Activated CD4-positive, alpha-beta T cell treated with anti-CD3 and anti-CD28 coated beads, Interleukin-2, Interleukin-6, amounts not matched to agents 100 ng/mL and 50 ng/mL, durations not matched to agents 16 hours and 8 hours (primary cell): ENCODE measurements at places on chromosomes 1 and 21.

- DNase-seq: no peak
Measured at GRCh38 chr1:24003331-24003972, 23.3 kb upstream of the SRSF10 start.

DNA sequence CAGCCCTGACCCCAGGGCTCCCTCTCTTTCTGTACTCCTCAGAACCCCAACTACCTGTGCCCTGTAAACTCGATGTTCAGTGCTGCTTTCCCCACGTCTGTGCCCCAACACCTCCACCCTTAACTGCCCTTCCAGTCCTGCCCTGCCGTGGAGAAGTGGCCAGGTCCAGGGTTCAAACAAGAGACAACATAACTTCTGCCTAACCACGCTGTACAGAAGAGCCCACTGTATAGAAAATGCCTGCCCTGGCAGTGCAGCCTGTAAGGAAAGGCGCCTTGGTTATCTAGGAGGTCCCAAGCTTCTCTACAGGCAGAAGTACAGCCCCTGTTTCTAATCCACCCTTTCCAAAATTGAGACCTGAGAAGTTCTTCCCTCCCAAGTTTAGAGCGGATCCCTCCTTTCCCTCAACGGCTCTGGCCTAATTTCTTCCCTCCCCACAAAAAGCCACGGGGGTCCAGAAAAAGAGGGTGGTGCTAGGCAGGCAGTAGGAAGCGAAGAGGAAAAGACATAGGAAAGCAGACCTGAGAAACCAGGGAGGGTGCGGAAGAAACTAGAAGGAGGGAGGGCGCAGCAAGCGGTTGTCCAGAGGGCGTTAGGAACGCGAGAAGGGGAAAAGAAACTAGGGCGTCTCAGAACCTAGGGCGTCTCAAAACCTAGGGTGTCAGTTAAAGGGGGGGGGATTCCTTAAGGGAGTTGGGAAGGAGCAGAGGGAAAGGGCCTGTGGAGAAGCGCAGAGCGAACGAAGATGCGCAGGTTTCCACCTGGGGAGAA, 3.2 kb downstream of the DMRTA2 start:
- no peak for DNase-seq

DNA sequence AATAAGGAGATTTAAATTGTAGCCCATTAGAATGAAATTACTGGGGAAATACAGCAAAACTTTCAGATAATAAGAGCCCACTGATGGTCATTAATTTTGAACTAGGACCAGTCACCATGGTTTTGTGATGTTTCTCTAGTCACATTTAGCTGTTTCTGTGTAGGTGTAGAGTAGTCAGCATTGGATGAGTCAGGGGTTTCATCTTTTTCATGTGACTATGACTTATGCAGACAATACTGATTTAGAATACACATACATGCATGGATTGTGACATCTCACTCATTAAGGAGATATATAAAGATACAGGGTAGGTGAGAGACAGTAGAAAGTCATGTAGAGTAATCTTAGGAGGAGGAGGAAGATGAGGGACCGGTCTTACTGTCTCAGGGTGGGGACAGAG, 1192.7 kb downstream of the KCNT2 start:
- DNase-seq: no peak

DNA sequence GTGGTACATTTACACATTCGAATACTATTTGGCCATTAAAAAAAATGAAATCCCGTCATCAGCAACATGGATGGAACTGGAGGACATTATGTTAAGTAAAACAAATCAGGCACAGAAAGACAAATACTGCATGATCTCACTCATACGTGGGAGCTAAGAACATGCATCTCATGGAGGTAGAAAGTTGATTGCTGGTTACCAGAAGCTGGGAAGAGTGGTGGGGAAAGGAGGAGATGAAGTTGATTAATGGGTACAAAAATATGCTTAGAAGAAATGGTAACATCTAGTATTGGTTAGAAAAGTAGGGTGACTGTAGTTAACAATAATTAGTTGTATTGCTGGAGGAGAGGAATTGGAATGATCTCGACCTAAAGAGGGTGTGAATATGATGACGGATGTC, 24.6 kb upstream of the RNF187 start:
- DNase-seq: no peak

DNA sequence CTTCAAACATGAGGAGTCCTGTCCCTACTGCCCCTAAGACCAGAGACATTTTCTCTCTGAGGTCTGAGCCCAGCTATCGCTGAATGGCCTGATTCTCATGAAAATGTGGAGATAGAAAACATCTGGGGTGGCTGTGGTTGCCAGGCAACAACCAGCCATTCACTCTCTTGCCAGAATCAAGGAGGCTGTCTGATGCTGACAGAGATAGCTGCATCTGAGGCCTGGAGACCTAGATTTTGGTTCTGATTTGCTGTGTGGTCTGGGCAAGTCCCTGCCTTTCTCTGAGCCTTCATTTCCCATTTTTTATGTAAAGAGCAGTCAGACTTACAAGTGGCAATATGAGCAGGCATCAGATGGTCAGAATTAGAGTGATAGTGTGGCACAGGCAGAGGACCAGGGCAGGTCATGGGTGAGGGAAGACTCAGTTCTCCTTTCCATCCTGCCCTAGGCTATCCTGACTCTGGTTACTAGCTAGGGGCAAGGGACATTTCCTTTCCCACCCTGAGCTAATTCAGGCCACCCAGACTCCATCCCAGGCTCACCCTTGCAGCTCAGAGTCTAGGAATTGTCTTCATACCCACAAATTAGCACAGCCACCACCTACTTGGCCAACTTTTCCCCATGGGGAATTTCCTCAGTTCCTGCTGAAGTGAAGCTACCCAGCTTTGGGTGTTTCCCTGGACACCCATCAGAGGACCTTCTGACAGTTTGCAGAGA, 20.0 kb upstream of the RNF19B start:
- peak; percentile 71 for DNase-seq

DNA sequence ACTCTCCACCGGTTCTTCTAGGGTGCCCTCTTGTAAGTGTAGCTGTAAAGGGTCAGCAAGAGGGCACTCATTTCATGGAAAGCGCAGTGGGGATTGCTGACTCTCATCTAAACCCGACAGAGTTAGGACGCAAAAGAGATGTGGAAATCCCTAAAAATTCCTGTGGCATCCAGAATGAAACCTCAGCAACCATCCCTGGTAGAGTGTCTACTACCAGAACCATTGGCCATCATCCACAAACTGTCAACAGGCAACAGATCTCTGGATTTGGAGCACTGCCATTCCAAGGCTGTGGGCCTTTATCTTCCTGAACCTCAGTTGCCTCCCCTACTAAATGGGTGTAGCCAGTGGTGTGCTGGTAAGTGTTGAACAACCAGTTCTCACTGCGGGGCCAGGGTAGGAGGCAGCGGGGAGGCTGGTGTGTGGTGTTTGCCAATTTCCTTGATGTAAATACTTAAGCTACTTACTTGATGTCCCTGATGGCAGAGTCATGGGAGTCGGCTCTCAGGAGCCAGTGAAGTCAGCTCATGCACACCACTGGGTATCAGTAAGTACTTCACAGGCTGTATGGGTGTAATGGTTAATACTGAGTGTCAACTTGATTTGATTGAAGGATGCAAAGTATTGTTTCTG, 195.8 kb downstream of the KAZN start:
- DNase-seq: no peak

GRCh38 chr1:1359664-1360468, 1.5 kb upstream of the MXRA8 start:
- DNase-seq: no peak

DNA sequence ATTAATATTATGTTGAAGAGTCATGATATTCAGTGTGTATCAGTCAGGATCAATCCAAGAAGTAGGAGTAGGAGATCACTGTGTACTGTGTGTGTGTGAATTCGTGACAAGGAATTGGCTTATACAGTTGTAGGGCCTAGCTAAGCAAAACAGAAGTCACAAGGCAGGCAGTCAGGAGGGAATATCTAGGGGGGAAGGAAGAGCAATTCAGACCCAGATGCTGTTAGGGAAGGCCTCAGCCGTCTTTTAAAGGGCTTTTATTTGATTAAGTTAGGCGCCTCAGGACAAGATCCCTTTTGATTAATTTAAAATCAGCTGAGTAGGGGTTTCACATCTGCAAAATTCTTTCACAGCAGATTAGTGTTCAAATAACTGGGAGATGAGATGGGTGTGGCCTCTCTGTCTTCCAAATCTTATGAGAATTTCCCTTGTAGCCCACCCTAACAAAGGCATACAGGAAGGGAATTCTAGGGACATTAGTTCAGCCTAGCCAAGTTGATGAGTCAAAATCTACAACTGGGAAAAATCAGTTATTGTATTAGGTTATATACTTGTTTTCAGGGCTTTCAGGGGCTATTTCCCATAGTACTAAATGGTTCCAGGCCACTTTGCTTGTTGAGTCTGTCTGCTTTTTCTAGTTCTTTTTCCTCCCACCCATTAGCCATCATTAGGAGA, 47.4 kb downstream of the ALG6 start:
- no peak for DNase-seq

DNA sequence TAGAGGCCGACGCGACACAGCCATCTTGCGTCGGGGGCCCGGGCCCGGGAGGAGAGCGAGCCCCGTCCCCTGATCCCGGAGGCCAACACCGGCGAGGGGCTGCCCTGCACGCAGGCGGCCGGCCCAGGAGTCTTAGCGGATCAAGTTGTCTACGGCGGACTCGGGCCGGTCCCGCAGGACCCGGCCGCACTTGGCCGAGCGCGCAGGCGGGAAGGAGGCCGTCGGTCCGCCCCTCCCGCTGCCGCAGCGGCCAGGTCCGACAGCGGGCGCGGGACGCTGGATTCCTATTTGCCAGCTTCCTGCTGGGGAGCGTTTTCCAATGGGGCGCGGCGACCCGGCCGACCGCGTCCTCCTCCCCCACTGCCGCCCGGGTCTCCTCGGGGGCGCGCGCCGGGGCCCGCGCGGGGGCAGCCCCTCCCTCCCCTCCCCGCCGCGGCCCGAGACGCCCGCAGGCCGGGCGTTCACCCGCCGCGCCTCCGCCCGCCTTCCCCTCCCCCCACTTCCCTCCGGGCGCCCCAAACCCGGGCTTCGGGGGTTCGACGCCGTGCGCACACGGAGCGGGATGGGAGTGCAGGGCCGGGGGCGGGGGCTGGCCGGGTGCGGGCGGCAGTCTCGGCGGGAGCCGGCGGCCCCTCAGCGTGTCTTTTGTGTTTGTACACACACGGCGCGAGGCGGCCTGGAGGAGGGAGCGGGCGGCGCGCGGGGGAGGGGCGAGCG, 517 bp upstream of the H3-3A start:
- peak; percentile 41 for DNase-seq

DNA sequence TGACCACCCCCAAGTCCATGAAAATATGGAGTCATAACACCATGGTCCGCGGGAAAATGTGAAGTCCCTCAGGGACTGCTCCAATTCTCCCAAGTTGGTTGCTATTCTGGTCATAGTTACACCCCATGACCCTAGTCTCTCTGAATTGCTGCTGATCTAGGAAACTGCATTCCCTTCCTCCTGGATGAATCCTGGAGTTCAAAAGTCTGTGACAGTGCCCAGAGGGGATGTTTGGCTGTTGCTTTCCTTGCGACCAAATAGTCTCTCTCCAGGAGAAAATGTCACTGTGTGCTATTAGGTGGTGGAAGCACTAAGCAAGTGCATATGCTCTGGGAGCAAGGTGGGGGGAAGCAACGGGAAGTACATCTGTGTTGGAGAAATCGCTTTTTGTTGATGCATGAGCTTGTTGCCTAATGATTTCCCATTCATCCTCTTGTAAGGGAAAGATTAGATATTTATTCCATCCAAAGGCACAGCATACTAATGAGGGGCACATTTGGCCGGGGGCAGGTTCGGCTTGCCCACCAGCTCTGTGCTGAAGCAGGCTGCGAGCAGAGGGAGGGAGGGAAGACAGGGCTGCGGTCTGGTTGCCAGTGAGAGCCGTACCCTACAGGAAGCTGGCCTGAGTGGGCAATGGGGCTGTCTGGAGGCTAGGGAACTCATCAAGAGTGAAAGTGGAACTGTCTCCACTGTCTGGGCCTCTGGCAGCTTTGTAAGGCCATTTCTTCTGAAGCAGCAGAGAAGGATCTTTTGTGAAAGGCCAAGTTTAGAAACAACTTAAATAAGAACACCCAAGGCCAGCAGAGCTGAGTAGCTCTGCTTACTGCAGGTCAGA, 27.2 kb downstream of the SYT6 start:
- no peak for DNase-seq

DNA sequence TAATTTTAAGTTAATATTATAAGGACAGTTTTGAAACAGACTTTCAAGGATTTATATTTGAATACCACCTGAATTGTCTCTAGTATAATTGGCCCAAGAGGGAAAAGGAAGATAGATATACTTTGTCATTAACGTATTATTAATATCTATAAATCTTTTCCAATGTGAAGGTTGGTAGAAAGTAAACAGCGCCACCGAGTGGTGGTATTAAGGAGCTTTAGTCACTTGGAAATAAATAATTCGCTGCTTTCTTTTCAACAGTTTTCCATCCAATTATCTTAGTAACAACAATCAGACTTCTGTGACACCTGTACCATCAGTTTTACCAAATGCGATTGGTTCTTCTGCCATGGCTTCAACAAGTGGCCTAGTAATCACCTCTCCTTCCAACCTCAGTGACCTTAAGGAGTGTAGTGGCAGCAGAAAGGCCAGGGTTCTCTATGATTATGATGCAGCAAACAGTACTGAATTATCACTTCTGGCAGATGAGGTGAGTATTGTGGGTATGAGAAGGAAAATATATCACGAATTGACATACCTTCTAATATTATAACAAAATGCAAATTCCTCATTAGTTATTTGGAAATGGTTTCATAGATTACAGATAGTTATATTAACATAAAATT, 37.7 kb downstream of the SH3GLB1 start:
- DNase-seq: peak; percentile 20

DNA sequence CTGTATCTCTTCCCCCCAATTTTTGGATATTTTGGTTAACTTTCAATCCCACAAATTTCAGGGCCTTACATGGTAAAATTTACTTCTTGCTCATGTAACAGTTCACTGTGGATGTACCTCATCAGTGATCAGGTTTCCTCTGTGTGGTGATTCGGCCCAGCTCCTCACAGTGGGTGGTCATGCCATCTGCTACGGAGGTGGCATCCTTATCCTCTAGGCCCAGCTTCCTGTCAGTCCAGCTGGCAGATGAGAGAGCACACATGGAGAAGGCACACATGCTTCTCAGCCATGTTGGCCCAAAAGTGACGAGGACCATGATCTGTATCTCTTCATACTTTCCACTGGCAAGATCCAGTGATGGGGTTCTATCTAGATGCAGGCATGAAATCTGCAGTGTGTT, 27.2 kb downstream of the PCBP3 start:
- no peak for DNase-seq

GRCh38 chr1:40783001-40783905, at the start of gene KCNQ4:
Gene KCNQ4 (plus strand): TSS chr1:40783787. CDS start chr1:40784094, 307 bp downstream.
- DNase-seq: peak; percentile 14

DNA sequence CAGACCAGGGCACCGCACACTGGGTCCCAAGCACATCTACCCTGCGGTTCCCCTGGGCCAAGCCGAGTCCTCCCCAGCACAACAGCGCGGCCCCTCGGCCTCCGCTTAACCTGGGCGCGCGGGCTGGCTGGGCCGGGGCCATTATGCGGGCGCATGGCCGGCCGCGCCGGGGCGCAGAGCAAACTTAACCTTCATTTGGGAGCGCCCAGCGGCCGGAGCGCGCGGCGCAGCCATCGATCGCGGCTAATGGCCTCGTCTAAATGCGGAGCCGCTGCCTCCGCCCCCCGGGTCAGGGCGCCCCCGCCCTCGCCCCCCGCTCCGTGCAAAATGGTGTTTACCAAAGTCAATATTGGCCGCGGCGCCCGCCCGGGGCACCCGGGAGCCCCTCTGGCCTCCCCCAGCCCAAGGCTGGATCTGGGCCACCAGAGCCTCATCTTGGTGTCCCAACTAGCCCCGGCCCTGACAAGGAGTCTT, 272.1 kb downstream of the TRABD2B start:
- no peak for DNase-seq

- no peak for DNase-seq
Measured at GRCh38 chr1:9746211-9746610, 77.6 kb downstream of the CLSTN1 start.

- no peak for DNase-seq
Measured at GRCh38 chr1:223068900-223069665, 74.0 kb downstream of the TLR5 start.

GRCh38 chr1:27727126-27727525, 1.4 kb downstream of the FAM76A start:
- DNase-seq: no peak
